Stomach (tissue), 19 donors: ENCODE measurements at places on chromosomes 3 and 15. TPM values are rescaled to one million over a fixed set of nuclear protein-coding genes. Genes with fewer than 3 reads are reported as not detected.

GRCh38 chr3:8365541-8365940 is 136.1 kb upstream of the LMCD1 start:
- DNase-seq, result no peak

GRCh38 chr3:152172460-152172859 is 96.3 kb upstream of the MBNL1 start:
- DNase-seq, result no peak

- no peak for DNase-seq
Observed at GRCh38 chr15:92979011-92979701, 79.0 kb downstream of the CHD2 start.

KIF15 gene
- total RNA-seq, result 9.3 TPM

CHST14 gene
- total RNA-seq, result 5.4 TPM

ZPLD1 gene
- 0.58 TPM for total RNA-seq

PRRT3 gene
- 5.4 TPM for total RNA-seq
